ENCODE measurements at places on chromosomes 1 and 21.

DNA sequence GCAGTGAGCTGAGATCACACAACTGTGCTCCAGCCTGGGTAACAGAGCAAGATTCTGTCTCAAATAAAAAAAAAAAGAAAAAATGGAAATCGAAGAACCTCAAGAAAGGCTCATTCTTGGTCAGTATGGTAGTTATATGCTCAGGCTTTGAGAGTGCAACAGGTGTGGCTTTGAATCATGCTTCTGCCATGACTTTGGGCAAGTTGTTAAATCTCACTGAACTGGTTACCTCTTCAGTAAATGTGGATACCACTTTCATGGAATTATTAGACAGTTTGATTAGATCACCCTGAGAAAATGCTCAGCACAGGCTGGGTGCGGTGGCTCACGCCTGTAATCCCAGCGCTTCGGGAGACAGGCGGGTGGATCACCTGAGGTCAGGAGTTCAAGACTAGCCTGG, 12.8 kb downstream of the TRNAU1AP start:
- DNase-seq, result no peak

GRCh38 chr21:45535341-45536081, 6.7 kb downstream of the SLC19A1 start:
- DNase-seq, result no peak

- DNase-seq, result no peak
These were observed 92.0 kb upstream of the RALGPS2 start for GRCh38 chr1:178633056-178633455.

DNA sequence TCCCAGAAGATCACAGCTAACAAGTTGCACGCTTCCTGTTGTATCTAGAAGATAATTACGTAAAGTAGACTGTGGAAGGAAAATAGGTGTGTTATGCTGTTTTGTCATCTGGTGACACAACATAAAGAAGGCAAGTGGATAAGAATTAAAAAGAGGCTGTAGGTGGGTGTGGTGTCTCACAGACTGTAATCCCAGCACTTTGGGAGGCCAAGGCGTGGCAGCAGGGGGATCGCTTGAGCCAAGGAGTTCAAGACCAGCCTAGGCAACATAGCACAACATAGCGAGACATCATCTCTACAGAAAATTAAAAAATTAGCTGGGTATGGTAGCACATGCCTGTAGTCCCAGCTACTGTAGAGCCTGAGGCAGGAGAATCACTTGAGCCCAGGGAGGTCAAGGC, 17.9 kb upstream of the ZNF281 start:
- no peak for DNase-seq

- no peak for DNase-seq
These were observed 44.9 kb upstream of the TINAGL1 start for GRCh38 chr1:31531177-31531999.

DNA sequence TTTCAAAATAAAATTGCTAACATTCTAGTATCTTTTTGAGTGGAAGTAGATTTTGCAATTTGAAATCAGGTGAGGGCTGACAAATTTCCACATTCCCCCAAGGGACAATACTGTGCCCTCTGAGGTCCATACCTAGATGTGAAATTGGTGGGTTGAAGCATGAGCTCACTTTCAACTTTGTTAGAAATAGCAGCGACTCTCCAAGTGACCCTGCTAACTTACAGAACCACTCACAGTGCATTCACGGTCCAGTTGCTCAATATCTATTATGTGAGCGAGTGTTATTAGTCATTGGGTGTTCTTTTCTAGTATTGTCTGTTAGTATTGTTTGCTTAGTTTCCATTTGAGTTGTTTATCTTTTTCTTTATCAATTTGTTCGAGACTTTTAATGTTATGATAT, 53.6 kb upstream of the ASB17 start:
- no peak for DNase-seq

DNA sequence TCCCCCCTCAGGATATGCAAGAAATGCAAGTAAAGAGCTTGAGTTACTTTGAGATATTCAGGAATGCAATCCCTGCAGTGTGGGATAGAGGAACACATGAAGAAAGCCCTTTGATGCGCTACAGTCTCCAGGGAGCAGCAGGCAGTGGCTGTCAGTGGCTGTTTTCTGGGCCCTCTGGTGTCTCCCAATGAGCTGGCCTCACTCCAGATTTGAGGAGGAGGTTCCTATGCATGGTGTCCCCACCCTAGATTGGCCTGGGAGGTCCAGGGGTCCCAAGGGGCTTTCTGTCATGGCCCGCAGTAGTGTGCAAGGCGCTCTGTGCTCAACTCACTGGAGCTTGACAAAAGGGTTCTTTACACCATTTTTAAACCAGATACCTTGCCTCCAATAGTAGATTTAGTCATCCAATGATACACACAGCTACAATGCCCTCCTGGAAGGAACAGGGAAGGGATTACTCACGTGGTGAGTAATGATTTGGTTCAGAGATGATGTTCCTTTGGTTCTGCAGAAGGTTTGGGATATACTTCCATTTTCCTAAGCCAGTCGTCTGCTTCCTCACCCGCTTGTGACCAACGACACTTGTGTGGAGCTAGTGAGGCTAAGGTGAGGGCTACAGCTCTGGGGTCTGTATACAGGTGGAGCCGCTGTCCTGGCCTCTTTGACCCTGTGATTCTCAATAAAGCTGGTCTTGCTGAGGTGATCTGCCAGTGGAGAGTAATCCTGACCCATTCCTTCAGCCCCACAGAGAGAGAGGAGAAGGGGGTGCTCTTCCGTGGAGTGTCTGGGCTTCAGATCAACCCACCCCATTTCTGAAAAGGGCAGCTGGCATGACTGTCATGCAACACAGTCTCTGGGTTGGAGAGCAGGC, 6.6 kb downstream of the BATF3 start:
- DNase-seq, result no peak

DNA sequence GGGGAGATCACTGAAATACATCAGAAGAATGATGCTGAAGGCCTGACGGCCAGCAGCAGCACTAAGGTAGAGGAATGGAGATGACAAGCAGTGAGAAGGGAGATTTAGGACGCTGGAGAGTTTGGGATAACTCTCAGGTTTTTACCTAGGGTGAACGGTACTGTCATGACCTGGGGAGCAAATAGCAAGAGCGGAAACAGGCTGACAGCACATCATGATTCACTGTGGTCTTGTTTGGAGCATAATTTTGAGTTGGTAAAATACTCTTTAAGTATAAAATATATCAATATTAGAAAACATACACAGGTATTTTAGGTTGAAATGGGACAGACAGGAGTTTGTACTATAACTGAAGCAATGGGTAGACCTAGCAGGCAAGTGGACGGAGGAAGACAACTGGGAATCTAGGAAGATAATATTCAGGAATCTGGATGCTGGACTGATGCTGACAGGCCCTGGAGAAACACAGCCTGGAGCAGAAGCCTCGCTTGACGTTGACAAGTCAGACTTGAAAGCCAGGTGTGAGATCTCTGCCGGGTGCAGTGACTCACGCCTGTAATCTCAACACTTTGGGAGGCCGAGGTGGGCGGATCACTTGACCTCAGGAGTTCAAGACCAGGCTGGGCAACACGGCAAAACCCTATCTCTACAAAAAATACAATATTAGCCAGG, 33.3 kb downstream of the ALG14 start:
- no peak for DNase-seq

DNA sequence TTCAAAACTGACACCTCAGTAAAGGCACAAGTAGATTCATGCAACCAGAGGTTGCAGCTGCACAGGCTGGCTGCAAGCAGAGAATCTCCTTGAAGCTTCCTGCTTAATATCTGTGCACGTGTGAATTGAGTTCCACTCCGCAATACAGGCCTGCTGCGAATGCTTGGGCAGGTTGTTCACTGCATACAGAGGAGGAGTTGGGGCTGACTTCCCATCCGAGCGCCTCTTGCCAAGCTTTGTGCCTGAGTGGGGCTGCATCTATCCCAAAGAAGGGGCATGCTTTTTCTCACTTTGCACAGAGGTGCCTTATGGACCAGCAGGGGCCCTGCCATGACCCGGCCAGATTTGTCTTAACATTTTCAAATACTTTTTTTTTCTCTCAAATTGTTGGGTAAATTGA, 17.9 kb upstream of the PADI1 start:
- no peak for DNase-seq

DNA sequence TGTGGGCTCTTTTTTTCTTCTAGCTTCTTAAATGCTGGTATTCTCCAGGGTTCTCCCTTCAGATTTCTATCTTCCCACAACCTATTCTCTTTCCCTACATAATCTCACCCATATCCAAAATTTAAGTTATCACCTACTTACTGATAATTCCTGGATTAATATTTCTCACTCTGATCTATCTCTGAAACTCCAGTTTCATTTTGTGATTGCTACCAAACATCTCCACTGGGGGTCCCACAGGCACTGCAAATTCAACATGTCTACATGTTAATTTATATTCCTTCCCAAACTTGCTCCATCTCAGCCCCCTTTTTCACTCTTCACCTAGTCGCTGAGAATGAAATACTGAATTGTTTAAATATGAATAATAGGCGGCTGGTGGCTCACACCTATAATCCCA, 9.9 kb upstream of the C1orf141 start:
- no peak for DNase-seq

GRCh38 chr1:20413776-20414140, 72.3 kb downstream of the CAMK2N1 start:
- DNase-seq, result no peak

GRCh38 chr1:76763738-76764137, 103.5 kb upstream of the ST6GALNAC5 start:
- DNase-seq, result no peak

DNA sequence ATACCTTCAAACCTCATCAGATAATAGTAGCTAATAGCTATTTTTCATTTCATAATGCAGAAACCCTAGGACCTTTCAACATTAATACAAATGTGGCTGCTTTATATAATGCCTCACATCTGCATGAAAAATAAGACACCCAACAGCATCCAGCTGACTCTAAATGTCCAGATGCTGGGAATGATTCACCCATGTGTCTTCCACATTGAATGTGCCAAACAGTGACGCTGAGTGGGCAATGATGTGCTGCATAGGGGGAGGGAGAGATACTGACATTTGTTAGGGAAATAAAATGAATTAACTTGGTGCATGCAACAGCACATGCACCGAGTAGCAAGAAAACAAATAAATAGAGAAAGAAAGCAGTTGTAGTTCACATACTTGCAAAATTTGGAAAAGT, 199.3 kb downstream of the DSCAM start:
- no peak for DNase-seq

DNA sequence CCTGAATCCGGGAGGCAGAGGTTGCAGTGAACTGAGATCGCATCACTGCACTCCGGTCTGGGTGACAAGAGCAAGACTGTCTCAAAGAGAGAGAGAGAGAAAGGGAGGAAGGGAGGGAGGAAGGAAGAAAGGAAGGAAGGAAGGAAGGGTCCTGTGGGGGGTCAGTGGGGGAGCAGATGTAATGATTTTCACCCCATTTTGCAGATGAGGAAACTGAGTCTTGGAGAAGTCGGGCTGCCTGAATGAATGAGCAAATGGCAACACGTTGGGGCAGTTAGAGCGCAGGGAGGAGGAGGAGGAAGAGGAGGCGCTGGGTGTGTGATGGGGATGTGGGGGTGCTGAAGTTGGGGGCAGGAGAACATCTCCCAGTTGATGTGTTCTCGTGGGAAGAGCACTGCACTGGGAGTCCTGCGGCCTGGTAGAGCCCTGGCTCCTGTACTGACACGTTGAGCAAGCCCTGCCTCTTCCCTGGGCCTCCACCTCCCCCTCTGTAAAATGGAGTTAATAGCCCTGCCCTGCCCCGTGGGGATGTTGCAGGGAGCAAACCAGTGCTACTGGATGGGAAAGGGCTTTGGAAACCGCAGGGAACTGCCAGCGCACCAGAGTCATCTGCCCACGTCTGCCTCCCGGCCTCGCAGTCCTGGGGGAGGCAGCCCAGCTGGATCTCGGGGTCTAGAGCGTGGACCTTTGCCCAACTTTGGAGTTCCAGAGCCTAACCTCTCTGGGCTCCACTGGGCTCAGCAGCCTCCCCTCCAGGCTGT, 103.2 kb upstream of the CASZ1 start:
- DNase-seq, result no peak

- DNase-seq, result no peak
These were observed 50.4 kb downstream of the NFIA start for GRCh38 chr1:61132645-61133334.

GRCh38 chr1:36251794-36252481, 27.7 kb downstream of the THRAP3 start:
- no peak for DNase-seq

GRCh38 chr21:42042651-42043050, 28.5 kb upstream of the UMODL1 start:
- DNase-seq, result no peak

DNA sequence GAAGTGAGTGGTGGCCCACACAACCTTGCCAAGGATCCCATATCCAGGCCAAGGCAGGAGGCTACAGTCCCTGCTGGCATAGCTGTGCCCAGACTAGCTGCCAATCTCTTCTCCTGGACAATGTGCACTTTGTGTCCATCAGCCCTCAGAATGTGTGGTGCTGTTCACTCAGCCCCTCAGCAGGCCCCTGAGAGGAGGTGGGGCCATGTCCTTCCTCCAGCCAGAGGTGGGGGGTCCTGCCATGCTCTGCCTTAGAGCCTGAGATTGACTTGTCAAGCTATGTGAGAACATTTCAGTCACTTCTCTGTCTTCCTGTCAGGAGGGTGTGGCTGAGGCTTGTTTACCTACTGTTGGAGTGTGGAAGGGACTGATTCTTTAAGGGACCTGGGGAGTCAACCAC, 1.4 kb downstream of the NCF2 start:
- no peak for DNase-seq

DNA sequence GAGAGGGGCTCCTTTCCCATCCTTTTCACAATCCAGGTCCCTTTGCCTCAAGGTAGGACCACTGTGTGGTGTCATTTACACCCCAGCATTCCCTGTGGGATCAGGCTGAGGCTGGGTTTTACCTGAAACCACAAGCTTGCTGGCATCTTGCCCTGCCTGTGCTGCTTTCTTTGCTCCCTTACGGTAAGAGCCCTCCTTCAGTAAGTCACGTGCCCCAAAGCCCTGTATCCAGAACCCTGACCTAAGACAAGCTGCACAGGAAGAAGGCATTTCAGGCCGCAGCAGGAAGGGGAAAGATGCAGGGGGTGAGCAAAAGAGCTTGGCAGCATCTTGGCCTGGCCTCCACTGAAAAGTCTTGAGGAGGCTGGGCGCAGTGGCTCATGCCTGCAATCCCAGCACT, 58.4 kb downstream of the KLHDC7A start:
- no peak for DNase-seq

Measured in forelimb muscle (tissue), 1 donor.